Bronchial epithelial cell (primary cell): ENCODE measurements at places on chromosomes 3 and 15.

- peak; percentile 89 for DNase-seq
Observed at GRCh38 chr3:187264021-187264420, 27.5 kb downstream of the MASP1 start.

DNA sequence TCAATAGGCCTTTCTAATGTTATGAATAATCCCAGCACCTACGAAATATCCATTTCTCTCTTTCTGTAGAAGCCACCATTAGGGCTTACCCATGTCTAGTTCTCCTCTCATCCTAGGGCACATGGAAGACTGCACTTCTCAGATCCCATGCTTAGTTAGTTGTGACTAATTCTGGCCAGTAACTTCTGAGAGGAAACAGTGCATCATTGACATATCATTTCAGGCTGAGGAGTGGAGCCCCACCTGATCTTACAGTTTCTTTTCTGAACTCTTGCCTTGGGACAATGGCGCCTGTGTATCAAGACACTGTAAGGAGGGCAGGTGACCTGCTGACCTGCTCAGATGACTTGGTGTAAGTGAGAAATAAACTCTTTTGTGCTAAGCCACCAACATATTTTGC lies 39.4 kb upstream of the TBL1XR1 start:
- peak; percentile 38 for DNase-seq

- peak; percentile 89 for DNase-seq
Observed at GRCh38 chr3:36911990-36912804, 32.7 kb downstream of the TRANK1 start.

DNA sequence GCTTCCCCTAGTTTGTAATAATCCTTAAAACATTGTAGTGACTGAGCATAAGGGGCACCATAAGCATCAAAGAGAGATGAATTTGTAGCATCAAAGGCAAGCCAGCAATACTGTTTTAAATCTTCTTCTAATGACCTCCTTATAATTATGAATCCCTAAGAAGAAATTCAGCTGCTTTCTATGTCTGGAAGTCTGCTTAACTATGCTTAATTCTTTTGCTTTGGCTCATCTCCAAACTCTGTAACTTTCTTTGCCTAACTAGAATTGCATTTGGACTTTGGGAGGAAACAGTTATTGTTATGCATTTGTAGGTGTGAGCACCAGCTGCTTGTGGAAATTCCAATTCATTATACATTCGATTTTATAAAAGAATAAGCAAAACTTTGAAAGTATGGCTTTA lies 117.7 kb upstream of the SPATA16 start:
- DNase-seq = no peak

GRCh38 chr15:50390554-50391264 lies 33.5 kb upstream of the USP8 start:
- peak; percentile 20 for DNase-seq
